ENCODE measurements at places on chromosomes 5 and 9.

GRCh38 chr9:18398038-18398437 is 75.9 kb upstream of the ADAMTSL1 start:
- DNase-seq = no peak

GRCh38 chr9:16571127-16571802 is 299.2 kb downstream of the BNC2 start:
- DNase-seq = no peak

GRCh38 chr5:118723021-118723338 is 265.4 kb downstream of the DTWD2 start:
- DNase-seq = no peak

DNA sequence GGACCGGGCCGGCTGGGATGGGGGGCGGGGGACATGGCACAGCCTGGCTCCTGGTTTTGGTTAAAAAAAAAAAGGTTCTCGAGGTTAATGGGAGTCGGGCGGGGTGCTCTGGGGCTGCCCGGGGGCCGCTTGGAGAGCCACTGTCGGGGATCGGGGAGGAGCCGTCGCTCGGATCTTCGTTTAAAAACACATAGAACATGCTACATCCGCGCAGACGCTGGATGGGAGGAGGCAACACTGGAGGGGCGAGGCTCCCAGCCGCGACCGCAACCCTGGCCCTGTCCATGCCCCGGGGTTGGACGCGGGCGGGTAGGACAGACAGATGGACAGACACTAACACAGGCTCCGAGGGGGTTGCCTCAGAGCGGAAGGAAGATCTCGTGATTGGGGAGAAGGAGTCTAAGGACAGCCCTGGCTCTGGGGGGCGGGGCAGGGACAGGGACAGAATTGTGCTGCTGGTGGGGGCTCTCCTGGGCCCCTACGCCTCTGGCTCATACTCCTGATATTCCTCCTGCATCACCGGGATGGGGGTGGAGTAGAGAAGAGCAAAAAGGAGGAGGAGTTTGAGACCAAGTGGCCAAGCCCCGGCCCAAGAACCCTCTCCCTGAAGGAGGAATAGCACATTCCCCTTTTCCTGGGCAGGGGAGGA is 9.9 kb downstream of the SNCB start:
- no peak for DNase-seq

DNA sequence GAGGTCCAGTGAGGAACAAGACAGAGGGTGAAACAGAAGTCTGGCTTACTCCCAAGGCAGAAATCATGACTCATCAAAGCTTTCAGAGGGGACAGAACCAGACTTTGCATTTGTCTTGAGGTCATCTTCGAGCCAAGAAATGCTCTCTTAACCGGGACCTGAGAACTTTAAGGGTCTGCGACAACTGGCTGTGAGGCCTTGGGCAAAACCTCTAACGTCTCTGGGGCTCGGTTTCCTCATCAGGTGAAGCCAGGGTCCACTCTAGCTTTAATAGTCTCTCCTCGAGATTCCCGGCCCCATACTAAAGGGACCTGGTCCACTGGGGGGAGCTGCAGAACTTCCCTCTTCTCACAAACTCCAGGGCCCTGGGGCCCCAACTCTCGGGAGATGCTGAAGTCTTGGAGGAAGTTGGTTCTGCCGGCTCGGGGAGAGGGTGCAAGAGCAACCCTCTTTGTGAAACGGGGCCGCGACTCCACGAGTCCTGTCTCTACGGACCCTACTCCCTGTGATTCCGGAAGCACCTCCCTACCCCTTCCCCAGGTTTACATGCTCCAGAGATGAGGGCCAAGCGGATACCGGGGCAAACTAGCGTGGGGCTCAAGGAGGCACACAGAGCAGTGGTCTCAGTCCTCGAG is 2.6 kb downstream of the GLIS3 start:
- no peak for DNase-seq

DNA sequence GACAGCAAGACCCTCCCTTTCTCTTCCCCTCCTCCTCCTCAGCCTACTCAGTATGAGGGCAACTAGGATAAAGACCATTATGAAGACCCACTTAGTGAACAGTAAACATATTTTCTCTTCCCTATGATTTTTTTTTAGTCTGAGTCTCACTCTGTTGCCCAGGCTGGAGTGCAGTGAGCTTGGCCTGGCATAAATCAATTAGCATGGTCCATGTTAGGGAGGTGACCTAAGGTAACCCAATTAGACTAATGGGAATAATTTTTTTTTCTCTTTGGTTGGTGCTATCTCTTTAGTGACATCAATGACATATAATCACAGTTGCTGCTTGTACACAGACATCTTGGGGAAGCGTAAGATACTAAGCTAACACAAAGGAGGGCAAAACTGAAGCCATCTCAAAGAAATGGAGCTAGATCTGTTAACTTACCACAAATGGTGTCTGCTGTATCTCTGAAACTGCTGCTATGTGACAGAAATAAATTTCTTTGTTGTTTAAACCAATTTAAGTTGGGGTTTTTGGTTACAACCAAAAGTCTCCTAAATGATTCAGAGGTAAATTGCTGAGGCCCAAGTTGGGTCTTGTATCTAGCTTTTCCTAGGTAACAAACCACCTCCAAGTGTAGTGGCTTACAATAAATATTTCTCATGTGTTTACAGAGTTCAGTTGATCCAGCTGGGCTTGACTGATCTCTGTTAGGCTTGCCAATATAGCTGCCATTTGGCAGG is 13.3 kb downstream of the PKD2L2 start:
- DNase-seq = no peak

DNA sequence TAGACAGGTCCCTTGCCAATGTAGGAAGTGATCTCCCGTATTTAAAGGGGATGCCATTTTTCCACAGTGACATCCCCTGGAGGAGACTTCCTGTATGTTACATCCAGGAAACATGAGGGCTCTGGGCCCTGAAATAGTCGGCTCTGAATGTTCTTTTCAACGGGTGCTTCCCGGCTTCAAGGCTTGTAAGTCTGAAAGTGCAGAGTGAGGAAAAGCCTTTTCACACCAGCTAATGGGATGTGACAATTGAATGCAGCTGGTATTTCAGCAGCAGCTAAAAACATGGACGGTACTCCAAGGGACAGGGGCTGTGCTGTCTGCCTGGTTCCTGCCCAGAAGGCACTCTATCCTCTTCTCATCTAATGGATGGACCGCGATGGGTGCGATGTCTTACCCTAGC is 1.4 kb downstream of the IL9 start:
- no peak for DNase-seq

- no peak for DNase-seq
Measured at GRCh38 chr9:37148181-37148580, 27.8 kb downstream of the ZCCHC7 start.

DNA sequence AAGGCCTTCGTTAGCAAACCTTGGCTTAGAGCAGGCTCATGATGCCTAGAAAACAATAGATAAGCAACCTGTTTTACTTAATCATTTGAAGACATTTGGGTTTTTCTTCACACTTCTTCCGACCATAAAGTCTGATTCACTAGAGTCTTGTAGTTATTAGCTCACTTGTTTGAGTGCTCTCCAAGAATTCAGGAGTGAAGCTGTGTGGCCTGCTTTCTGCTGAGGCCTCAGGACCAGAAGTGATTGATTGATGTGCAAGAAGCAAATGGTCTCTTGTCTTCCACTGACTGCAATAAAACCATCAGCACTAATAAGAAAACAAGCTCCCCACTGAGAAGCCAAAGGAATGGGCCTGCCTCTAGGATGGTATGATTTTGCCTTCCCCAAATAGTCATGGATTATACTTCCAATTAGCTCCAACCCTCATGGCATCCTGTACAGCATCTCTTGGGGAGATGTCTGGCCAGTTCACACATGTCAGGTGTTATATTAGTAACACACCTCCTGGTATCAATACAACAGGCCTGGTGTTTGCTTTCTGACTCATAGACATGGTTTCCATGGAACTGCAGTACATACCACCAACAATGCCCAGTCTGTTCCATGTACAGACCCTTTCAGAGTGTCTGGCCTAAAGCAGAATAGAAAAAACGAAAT is 317.6 kb downstream of the CWC27 start:
- DNase-seq = no peak

DNA sequence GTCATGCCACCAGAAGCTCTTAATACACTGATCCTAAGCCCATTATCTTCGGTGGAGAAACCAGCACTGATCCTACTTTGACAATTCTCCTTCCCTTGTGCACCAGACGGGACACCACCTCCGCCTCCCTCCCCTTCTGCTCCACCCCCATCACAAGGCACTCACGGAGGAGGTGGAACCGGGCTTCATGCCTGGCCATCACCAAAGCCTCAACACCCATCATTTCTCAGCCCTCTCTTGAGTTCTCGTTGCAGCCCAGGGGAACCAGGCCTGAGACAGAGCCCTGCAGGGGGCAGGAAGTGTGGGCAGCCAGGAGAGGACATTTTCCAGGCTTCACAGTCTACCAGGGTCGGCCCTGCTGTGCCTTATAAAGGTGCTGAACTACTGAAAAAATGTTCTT is 160.5 kb downstream of the GOLPH3 start:
- DNase-seq = no peak

Measured in activated CD4-positive, alpha-beta T cell treated with anti-CD3 and anti-CD28 coated beads for 1 hour (primary cell).